Smooth muscle cell of bladder (primary cell): ENCODE measurements at places on chromosomes 7 and 10. TPM values are rescaled to one million over a fixed set of nuclear protein-coding genes. Genes with fewer than 3 reads are reported as not detected.

Gene GNGT1
- total RNA-seq: 0.37 and 0.71 TPM in 2 replicates

Gene ACBD7
- total RNA-seq: 0.43 and 0.55 TPM in 2 replicates

Gene EN2
- total RNA-seq: under 0.01 TPM in 1 of 2 replicates, not detected in the other

Gene SPDYE6
- not detected in 2 replicates for total RNA-seq

Gene FFAR4
- total RNA-seq: not detected in 2 replicates

Gene C10orf71
- not detected in 2 replicates for total RNA-seq

Gene SHOC2
- total RNA-seq: 42.5 and 43.4 TPM in 2 replicates

Gene LRRC4
- total RNA-seq: 0.28 and 0.46 TPM in 2 replicates

Gene SVOPL
- not detected in 2 replicates for total RNA-seq

Gene BHLHA15
- total RNA-seq: 0.37 TPM in 1 of 2 replicates, not detected in the other

Gene TACC2
- 2.3 and 2.7 TPM in 2 replicates for total RNA-seq

Gene TMEM26
- total RNA-seq: 0.71 and 0.92 TPM in 2 replicates

Gene CPA1
- total RNA-seq: 0.09 and 0.28 TPM in 2 replicates

Gene IMMP2L
- 8.8 and 14.3 TPM in 2 replicates for total RNA-seq

Gene ETV1
- 7.4 and 9.2 TPM in 2 replicates for total RNA-seq

Gene PARD3
- total RNA-seq: 50.8 and 57.1 TPM in 2 replicates

Gene FAM200A
- 5.3 and 5.5 TPM in 2 replicates for total RNA-seq

Gene VPS37D
- 5.7 and 6.8 TPM in 2 replicates for total RNA-seq

Gene ZC3HAV1L
- 3.4 and 7.7 TPM in 2 replicates for total RNA-seq

Gene PLA2G12B
- total RNA-seq: not detected in 2 replicates

Gene LDB3
- under 0.01 TPM in 2 replicates for total RNA-seq

Gene CLDN4
- 0.14 and 1.5 TPM in 2 replicates for total RNA-seq

Gene PNLIPRP1
- not detected in 2 replicates for total RNA-seq

Gene ASL
- 28.0 and 44.1 TPM in 2 replicates for total RNA-seq

Gene SORCS1
- 0.14 and 0.18 TPM in 2 replicates for total RNA-seq

Gene PLAC9
- total RNA-seq: 12.3 and 18.9 TPM in 2 replicates

Gene PLEKHS1
- total RNA-seq: 0.09 TPM in 1 of 2 replicates, not detected in the other

Gene PPP1R17
- total RNA-seq: not detected in 2 replicates

Gene NPSR1
- not detected in 2 replicates for total RNA-seq

Gene FAM25G
- not detected in 2 replicates for total RNA-seq

Gene TMEM213
- not detected in 2 replicates for total RNA-seq

Gene SEMA3C
- total RNA-seq: 99.7 and 127 TPM in 2 replicates

Gene GPR37
- 3.3 and 3.8 TPM in 2 replicates for total RNA-seq

Gene CYREN
- total RNA-seq: 30.0 and 43.8 TPM in 2 replicates

Gene TFEC
- total RNA-seq: under 0.01 TPM in 2 replicates

Gene LIPM
- total RNA-seq: not detected in 2 replicates

Gene ZNF438
- 3.1 and 3.4 TPM in 2 replicates for total RNA-seq

Gene CDH23
- 0.14 and 0.18 TPM in 2 replicates for total RNA-seq

Gene ACTL6B
- total RNA-seq: not detected in 2 replicates

Gene STEAP4
- total RNA-seq: 0.71 and 4.6 TPM in 2 replicates

Gene FGF8
- not detected in 2 replicates for total RNA-seq

Gene CALML3
- total RNA-seq: under 0.01 TPM in 1 of 2 replicates, not detected in the other

Gene GRID2IP
- total RNA-seq: not detected in 2 replicates

Gene LAMB1
- 534 and 562 TPM in 2 replicates for total RNA-seq

Gene EPHA1
- total RNA-seq: 0.09 and 0.14 TPM in 2 replicates

Gene LLCFC1
- not detected in 2 replicates for total RNA-seq
